ENCODE measurements at places on chromosomes 5 and 9. TPM values are rescaled to one million over a fixed set of nuclear protein-coding genes. Genes with fewer than 3 reads are reported as not detected.
A peak's percentile ranks its signal among the peaks of the same experiment; 100 is the strongest.

The PRUNE2 gene
- 459 TPM for total RNA-seq

DNA sequence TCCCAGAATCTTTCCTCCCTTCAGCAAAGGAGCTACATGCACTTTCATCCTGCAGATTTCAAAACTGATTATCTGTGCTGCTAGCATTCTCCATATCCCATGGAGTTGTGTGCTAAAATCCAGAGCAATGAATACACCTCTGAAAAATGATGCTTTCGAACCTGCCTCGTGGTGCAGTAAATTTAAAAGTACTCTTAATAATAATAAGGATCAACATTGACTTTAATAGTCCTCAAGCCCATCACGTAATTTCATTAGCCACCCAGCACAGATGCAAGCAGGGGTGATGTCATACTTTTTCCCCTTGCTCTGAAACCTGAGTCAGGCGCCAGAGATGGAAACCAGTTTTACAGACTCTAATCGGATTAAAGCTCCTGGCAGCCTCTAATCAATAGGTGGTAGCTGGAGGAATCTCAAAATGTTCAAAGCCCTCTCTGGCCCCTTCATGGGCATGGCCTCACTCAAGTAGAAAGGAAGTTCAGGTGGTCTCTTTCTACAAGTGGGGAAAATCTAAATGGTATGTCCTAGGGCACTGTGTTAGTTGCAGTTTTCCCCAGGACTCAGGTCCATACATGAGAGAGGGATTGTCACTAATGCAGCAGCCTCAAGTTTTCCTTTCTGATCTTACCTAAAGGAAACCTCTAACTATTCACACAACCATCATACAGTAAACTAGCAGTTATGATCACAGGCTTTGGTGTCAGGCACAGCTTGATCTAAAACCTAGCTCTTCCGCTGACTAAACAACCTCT, 221.6 kb upstream of the SLC30A5 start:
- DNase-seq: no peak

The ENG gene
- 28.5 TPM for total RNA-seq

The PURA gene
- 59.8 TPM for total RNA-seq

GRCh38 chr9:110602281-110602680, 22.7 kb upstream of the SVEP1 start:
- DNase-seq: no peak

The SLC45A2 gene
- not detected for total RNA-seq

The DUSP1 gene
- 1,033 TPM for total RNA-seq

The CD14 gene
- total RNA-seq: 58.1 TPM

- DNase-seq: no peak
Observed at GRCh38 chr5:78076351-78076750, 218.1 kb downstream of the AP3B1 start.

DNA sequence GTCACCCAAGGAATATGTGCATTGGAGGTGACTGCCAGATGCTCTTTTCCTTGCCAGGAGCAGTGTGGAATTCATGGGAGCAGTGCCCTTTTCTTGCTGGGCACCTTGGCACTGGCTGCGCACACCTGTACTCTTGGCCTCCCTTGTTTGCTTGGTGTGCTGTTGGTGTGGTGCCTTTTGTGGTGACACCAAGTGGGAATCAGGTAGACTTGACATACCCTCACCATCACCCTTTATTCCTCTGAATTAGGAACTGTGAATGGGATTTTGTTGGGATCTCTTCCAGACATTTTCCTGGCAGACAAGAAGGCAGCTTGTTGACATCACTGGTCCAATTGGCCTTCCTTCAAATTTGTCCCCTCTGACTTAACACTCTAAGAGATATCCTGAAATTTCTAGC, 82.3 kb downstream of the RAI14 start:
- DNase-seq: no peak

The ARHGEF39 gene
- total RNA-seq: 1.1 TPM

The LCN15 gene
- total RNA-seq: not detected

DNA sequence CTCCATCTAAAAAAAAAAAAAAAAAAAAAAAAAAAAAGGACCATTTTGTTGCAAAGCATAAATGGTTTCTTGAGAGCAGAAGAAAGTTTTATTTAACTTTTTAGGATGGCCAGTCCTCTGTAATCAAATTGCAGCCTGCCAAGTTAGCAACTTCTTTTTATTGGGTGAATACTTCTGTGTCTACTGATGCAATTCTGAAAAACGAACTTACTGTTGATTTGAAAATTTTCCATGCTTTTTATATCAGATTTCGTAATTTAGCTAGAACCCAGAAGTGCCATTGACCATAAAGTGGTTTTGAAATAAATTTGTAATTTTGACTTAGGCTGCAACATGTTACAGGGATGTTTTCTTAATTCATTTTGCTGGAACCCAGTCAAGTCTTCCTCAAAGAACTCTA, 269.1 kb upstream of the ACTBL2 start:
- DNase-seq: no peak

The SPINK4 gene
- not detected for total RNA-seq

GRCh38 chr9:95090023-95090791, 227.3 kb downstream of the FANCC start:
- peak; percentile 80 for DNase-seq

DNA sequence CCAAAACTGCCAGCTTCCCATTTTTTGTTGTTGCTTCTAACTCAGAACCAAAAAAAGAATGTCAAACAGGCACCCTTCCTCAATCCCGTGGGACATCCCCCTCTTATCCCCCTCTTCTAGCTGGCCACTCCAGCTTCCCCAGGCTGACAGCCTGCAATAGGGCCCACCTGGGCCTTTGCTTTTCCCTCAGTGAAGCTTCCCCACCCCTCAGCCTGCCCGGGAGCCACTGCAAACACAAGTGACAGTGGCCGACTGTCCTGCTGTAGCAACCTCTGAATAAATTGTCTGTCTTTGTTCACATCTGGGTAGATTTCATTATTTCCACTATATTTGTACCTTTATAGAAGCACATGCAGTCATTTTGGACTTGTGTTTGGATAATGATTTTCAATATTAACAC, 245.3 kb downstream of the GADD45G start:
- no peak for DNase-seq

The FOXD1 gene
- total RNA-seq: 0.49 TPM

- DNase-seq: no peak
Observed at GRCh38 chr5:122755783-122756182, 19.1 kb upstream of the SNX2 start.

DNA sequence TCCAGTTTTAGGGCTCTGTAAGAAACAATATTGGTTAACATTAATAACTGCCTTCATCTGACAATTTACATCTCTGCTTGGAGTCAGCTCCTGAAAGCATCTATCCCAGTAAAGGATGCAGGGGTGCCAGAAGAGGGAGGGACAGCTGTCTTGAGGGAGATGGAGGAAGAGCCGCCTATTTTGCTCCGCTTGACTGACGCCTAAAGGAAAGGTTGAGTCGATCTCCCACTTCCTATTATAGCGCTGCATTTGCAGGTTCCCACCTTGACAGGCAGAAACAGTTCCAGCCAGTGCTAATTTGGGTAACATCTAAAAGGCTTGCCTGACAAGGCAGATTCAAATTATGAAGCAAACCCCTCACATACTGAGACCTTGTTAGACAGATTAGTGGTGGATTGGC, 374.6 kb downstream of the SPATA31D1 start:
- no peak for DNase-seq

GRCh38 chr9:114504341-114505186, 709 bp downstream of the WHRN start:
- DNase-seq: peak; percentile 80

GRCh38 chr9:73890685-73891277, 606.4 kb upstream of the RORB start:
- no peak for DNase-seq

- DNase-seq: no peak
Observed at GRCh38 chr5:72746736-72747135, 69.7 kb upstream of the TNPO1 start.

DNA sequence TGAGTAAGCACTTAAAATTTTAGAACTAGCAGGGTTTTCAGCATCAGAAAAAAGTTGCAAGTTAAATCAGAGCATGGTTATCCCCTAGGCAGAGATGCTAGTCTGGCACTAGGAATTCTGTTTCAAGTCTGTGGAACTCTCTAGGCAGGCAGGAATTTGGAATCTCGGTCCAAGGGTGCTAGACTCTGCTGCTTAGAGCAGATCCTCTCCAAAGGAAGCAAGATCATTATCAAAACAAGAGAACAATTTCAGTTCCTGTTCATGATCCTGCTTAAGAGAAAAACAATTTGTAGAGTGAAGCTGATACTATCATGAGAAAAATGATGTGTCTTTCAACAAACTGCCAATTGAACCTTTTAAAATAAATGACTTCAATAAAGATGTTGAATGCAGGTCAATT, 420.7 kb downstream of the KIF4B start:
- DNase-seq: no peak

DNA sequence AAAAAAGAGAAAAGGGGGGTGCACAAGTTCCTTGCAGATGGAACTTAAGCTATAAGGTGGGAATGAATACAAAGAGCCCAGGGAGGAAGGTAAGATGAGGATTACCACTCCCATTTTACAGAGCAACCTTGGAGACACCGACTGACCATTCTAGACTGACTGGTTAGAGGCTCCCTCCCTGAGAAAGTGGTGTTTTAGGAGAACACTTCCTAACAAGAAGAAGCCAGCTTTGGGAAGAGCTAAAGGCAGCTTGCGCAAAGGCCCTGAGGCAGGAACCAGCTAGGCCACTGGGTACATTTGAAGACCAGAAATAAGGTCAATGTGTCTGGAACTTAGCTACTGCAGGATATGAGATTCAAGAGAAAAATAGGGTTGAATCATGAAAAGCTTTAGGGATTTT, 38.6 kb downstream of the SPARC start:
- no peak for DNase-seq

The CCNJL gene
- total RNA-seq: 5.3 TPM

DNA sequence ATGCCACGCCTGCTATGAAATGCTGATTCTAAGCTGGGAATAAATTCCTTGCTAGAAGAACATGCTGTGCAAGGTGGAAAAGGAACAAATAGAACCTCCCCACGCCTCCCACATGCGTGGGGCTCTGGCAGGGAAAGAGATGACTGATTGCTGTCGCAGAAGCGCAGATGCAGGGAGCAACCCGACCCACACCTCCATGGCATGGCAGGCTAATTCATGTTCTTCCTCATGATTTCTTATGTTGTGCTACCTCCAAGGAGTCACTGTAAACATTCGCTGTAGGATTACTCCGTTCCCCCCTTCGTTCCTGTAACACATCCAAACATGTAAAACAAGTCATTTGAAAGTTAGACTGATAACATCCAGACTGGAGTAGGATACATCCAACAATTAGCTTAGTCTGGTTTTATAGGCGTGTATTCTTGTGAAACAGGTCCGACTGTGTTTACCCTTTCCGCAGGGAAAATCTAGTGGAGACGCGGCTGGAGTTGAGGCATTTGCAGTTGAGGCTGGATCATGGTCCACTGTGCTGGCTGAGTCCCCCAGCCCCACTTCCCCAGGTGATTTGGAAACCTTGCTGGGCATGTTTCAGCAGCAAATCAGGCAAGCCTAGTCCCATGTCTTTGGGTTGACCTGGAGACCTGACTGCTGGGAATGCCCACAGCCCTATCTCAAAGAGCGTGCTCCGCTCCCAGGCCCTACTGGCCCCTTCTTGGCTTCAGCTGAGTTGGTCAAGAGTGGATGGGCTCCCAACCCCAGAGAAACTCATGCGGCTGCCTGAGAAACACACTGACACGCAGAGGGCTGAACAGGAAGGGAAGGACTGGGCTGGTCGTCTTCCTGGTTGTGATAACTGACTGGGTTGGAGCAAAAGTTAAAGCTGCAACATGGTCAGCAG, 24.8 kb upstream of the ANKRD33B start:
- DNase-seq: no peak

DNA sequence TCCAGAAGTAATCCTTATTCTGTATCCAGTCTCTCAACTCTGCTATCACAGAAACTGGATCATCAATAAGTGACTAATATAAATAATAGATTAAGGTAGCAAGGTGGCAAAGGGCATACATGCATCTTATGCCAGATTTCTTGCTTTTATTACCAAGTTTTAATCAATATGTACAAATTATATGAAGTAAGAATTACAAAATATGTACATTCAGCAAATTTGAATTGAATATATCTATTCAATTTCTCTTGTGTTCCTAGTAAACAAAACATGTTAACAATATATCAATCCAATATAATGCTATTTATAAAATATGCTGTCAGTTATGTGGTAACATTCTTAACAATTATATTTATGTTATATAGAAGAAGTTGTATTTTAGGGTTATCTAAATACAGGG, 488.7 kb upstream of the COX7C start:
- DNase-seq: no peak

DNA sequence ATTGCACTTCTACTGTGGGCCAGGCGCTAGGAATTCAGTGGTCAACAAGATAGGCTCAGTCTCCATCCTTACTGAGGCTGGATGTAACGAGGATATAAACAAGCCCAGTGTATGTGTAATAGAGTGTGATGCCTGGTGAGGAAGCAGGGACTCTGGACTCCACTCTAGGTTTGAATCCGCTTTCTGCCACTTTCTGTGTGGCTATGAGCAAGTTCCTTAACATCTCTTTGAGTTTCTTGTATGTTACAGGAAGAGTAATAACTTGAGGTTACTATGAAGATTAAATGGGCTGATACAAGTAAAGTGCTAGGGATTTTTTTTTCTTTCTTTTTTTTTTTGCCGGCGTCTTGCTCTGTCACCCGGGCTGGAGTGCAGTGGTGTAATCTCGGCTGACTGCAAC, 12.4 kb downstream of the DOCK2 start:
- DNase-seq: no peak

- no peak for DNase-seq
Observed at GRCh38 chr5:137155261-137156000, 343.7 kb downstream of the SPOCK1 start.

DNA sequence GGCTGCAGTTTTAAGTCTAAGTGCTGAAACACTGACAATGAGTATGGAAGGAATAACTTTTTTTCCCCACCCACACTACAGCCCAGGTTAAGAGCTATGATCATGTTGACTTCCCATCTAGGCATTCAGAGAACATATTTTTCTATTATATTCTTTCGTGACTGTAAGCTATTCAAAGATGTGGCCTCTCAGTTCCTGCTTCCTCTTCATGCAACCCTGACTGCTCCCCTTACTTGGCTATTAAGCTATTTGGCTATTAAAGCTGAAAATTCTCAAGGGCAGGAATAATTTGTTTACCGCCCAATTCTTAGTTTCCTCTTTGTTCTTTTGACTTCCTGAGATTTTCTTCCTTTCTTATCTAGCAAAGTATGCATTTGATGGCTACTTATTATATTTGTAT, 18.6 kb upstream of the ALDH1A1 start:
- DNase-seq: no peak

DNA sequence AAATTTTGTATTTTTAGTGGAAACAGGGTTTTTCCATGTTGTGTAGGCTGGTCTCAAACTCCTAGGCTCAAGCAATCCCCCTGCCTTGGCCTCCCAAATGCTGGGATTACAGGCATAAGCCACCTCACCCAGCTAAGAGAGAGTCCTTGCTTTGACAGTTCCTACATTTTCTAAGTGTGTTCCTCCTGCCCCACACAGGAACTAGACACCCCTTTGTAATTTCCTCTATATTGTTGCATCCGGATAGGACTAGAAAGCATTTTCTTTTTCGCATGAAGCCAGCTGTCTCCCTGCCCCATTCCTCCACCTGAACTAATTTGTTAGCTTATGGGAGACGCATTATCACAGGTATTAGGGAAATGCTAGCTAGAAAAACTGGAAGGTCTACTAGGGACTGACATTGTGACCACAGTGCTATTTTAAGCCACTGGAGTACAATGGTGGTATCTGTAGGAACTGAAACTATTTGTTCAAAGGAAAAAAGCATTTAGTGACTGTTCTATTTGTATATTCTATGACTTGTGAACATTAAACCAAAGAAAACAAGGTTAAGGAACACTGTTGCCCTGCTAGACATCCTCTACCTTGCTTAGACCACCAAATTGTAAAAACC, 214.1 kb downstream of the SMARCA2 start:
- DNase-seq: no peak

Measured in sigmoid colon (tissue), 7 donors.